Hippocampal formation (tissue), 2 donors: ENCODE measurements at places on chromosomes 3 and 15.

GRCh38 chr3:4738737-4739274 lies 240.4 kb upstream of the BHLHE40 start:
- no peak for DNase-seq

GRCh38 chr3:25427563-25427941 lies 511 bp upstream of the RARB start:
- no peak for DNase-seq

DNA sequence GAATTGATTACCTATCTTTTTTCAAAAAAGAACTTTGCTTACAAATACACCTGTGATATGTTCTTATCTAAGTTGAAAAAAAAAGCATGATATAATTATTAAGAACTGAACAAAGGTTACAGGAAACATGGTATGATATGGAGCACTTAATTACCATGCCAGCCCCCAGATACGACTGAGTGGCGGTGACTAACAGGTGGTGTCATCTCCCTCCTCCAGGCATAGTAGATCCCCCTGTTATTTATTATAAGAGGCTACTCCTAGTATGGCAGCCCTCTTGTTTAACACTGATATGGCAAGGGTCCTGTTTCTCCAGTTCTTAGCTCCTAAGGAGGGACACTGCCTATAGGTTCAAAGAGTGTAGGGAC lies 31.0 kb upstream of the TM4SF4 start:
- no peak for DNase-seq

DNA sequence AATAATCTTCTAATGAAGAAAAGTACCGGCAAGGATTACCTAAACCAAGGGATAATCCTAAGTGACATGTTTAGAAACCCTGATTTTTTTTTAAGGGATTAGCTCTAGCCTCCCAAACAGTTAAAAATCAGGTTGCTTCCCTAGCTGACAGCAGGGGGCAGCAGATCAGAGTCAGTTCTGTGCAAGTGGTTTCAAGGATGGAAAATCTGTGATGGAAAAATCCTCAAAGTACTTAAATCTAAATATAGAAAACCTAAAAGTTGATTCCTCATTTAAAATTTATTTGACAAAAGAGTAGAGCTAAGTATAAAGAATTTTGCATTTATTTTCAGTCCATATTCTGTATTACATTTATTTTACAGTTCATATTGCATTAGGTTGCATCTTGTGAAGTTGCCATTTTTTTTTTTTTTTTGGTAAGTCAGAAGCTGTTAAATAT lies 107.6 kb downstream of the PEX5L start:
- peak; percentile 40 for DNase-seq

GRCh38 chr3:144511346-144511745 lies 539.7 kb downstream of the DIPK2A start:
- no peak for DNase-seq

DNA sequence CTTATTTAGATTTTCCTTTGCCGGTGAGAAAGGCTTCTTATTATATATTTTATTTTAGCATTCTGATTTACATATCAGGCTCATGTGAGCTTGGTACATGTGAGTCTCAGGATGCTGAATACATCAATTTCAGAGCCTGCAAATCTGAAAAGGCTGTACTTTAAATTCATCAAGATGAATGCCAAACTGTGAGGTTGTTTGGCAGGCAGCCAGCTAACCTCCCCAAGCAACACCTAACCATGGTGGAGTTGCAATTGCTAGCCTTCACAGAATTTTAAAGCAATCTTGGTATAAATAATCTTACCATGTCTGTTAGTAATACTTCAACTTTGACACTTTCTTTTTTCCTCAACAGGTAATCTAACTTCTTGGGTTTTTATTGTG lies 252.5 kb downstream of the CDIN1 start:
- no peak for DNase-seq

GRCh38 chr15:66621491-66622467 lies 56.0 kb upstream of the LCTL start:
- DNase-seq = no peak

DNA sequence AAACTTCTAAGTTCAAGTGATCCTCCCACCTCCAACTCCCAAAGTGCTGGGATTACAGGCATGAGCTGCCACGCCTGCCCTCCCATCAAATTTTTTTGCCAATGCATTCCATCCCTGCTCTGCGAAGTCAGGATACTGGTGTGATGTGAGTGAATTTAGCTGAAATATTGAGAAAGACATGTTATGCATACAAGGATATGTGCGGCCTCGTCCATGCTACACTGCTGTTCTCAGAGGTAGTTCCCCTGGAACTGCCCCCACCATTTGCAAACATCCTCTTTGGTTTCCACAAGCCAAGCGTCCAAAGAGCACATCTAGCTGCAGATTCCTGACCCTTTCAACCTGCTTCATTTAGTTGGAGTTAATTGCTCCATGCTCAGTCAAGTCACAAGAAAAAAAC lies 36.5 kb upstream of the BCL2A1 start:
- no peak for DNase-seq

DNA sequence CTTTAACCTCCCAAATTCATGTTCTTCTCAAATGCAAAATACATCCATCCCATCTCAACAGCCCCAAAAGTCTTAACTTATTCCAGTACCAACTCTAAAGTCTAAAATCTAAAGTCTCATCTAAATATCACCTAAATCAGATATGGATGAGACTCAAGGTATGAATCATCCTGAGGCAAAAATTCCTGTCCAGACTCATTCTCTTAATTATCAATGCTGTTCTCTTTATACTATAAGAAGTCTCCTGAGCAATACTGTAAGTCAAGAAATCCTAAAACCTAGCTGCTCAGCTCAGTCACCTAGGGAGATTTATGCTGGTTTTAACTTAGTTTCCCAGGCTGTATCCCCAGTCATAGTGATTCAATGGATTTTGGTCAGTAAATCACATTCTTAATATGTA lies 11.1 kb downstream of the RAD18 start:
- no peak for DNase-seq

DNA sequence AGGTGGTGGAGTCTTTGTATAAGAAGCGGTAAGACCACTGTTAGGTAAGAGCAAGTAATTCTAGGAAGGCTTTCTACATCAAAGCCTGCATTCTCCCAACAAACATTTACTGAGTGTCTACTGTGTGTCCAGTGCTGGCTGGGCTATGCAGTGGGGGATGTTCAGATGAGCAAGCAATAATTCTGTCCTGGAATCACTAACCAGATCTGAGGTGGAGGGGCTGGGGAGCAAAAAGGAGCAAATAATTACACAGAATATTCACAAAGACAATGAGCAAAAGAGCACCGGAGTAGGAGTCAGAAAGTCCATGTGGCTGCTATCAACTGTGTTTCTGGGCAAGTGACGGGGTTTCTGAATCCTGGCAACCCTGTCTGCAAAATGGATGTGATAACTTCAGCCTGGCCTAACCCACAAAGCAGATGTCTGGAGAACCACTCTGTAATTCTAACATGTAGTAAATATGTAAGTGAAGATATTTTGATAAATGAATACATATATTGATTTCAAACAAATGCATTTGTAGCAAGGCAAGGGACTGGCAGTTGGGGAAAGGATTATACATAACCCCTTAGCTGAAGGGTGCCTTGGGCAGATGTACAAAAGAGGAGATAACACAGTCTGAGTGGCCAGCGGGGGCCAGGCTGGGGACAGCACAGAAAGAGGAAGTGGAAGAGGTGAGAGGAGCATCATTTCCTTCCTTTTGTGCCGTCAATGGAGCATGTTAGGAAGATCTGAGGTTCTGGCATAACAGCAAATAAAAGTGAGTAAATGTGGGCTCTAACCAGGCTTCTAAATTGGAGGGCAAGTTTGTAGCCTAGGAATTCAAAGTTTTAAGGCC lies 28.8 kb downstream of the CYP8B1 start:
- no peak for DNase-seq

DNA sequence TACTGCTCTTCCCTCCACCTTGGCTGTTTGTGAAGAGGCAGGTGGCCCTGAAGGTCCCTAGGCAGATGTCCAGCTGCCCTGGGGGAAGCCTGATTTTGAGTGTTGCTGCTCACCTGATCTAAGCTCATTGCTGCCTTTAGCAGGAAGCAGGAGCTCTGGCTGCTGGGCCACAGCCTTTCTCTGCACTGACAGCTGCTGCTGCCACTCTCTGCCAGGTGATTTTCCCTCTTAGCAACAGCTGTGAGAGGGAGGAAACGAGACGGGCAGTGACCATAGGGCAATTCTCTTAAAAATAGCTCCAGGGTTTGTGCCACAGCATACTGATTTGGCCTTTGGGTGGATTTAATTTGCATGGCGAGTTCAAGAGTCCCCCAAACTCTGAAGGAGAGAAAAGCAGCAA lies 415.8 kb upstream of the SEMA6D start:
- DNase-seq = no peak

DNA sequence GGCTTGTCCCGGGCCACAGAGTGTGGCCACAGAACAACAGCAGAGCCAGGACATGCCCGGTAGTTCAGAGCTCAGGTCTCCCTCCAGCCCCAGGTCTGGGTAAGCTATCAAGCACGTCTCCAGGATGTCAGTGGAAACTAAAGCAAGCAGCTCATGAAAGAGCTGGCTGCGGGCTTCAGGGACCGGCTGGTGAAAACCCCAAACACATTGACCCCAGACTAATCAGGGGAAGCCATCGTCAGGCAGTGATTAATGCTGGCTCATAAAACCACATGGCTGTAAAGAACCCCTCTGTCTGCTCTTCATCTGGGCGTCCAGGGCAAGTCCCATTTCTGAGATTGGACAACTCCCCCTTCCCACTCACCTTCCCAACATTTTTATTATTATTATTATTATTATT lies 37.8 kb downstream of the LMCD1 start:
- no peak for DNase-seq

DNA sequence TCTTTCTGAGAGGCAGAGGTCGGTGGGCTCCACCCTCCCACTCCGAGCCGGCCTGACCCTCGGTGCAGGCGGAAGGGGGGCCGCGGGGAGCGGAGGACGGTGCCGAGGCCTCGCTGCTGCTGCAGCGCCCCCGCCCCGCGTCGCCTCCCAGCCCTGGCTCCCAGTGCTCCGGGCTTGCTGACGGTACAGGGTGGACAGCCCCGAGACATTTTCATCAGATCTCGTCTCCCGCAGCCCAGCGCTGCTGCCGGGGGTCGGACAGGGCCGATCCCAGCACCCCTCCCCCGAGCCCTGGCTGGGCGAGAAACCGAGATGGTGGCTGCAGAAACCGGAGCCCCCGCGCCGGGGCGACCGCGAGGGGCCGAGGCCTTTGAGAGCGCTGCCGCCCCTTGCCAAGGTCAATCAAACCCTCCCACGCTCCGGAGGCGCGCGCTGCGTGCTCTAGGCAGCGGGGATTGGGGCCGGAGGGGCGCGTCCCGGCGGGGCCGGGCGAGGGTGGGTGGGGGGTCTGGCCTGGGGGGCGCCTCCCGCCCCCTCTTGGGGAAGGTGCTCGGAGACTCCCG lies 42.5 kb downstream of the EPHB3 start:
- no peak for DNase-seq

DNA sequence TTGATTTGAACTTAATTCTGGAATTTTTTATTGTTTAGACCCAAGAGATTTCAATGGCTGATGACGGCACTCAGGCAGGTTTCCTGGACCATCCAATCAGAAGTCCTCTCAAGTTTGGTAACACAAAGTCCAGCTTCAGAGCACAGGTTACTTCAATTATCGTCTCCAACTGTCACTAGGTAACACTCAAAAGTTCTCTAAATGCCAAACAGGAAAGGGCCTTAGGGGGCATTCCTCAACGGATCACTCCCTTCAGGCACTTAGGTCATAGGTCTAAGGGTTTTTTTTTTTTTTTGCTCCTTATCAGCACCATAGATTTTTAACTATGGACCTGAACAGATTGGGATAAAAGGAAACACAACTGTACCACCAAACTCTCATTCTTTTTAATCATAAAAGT lies 85.8 kb downstream of the MEIS2 start:
- no peak for DNase-seq

DNA sequence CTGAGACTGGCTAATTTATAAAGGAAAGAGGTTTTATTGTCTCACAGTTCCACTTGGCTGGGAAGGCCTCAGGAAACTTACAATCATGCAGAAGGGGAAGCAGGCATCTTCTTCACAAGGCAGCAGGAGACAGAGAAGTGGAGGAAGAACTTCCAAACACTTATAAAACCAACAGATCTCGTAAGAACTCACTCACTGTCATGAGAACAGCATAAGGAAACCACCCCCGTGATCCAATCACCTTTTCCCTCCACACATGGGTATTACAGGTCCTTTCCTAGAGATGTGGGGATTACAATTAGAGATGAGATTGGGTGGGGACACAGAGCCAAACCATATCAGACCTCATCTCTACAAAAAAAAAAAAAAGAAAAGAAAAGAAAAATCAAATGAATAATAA lies 25.7 kb downstream of the CGGBP1 start:
- no peak for DNase-seq

DNA sequence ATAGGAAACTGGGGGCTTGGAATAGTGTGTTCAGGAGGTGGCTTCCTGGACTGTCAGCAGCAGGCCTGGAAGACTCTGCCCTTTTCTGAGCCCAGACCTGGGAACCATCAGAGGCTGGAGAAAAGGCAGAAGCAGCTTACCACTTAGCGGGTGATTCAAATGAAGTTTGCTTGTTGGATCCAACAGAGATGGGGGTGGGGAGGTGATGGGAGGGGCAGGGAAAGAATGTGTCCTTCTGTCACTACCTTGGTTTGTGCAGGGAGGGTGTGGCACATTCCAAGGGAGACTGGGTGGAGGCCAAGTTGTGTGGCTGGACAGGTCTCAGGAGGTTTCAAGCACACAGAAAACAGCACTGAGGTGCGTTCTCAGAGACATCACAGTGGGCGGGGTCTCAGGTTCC lies 58.8 kb downstream of the TRAK1 start:
- DNase-seq = no peak

GRCh38 chr3:135532021-135532420 lies 433.5 kb upstream of the PPP2R3A start:
- DNase-seq = no peak

DNA sequence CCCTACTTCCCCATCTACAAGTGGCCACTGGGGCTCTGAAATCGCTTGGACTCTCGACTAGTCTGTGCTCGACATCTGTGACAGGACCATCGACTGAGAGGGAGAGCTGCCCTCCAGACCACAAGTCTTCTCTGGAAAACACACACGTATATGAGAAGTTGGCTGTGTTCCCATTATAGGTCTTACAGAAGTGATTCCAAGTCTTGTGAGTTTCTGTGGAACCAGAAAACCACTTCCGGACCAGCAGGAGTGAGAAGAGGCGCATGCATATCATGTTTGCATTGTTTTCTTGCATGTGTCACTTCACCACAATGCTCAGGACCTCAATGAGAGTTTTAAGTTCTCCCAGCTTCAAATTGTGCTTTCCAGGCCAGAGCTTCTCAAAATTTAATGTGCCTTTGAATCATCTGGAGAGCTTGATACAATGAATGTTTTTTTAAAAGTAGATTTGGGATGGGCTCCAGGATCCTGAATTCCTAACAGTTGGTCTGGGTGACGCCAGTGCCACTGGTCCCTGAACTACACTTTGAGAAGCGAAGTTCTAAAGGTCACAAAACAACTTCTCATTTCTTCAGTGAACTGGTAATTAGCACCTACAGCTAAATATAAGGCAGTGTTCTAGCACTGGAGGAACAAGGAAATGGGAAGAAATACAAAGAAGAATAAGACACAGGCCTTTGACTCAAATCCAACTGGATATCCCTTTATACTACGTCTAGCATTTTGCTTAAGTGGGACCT lies 15.7 kb downstream of the LIPC start:
- DNase-seq = no peak

- no peak for DNase-seq
Measured at GRCh38 chr3:24850245-24850644, 355.6 kb upstream of the THRB start.

- no peak for DNase-seq
Measured at GRCh38 chr3:108189440-108189839, 32.8 kb downstream of the IFT57 start.

GRCh38 chr3:192917028-192917403 lies 640 bp downstream of the MB21D2 start:
- peak; percentile 57 for DNase-seq
